GM23338 (cell line): ENCODE measurements at places on chromosomes 1 and 21. TPM values are rescaled to one million over a fixed set of nuclear protein-coding genes. Genes with fewer than 3 reads are reported as not detected.

DNA sequence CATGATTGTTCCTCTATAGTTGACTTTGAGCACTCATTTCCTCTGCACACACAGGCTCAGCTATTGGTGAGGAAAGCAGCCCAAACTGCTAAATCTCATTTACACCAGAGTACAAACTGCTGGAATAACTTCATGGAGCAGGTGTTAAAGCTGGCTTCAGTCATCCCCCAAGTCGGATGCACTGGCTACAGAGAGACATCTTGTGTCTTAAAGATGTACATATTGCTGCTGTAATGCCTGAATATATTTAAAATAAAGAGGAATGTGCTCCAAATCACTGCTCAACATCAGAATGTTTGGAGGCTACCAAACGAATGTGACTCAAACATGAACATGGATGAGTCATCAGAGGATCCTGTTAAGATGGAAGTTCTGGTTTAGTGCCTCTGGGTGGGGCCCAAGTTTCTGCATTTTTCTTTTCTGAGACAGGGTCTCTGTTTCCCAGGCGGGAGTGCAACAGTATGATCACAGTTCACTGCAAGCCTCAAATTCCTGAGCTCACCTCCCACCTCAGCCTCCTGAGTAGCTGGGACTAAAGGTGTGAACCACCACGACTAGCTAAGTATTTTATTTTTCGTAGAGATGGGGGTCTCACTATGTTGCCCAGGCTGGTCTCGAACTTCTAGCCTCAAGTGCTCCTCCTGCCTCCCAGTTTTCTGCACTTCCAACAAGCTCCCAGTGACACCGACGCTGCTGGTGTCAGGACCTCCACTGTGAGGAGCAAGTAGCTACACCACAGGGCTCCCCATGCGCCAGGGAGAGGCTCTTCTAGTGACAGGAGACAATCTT is 79.0 kb upstream of the KRTAP19-8 start:
- DNase-seq, result no peak

GRCh38 chr1:197919346-197920066 is 2.3 kb downstream of the LHX9 start:
- DNase-seq, result no peak

GRCh38 chr1:218377143-218377660 is 32.1 kb downstream of the TGFB2 start:
- DNase-seq, result no peak

GRCh38 chr1:35350872-35351271 is 82.4 kb downstream of the ZMYM4 start:
- DNase-seq, result no peak

DNA sequence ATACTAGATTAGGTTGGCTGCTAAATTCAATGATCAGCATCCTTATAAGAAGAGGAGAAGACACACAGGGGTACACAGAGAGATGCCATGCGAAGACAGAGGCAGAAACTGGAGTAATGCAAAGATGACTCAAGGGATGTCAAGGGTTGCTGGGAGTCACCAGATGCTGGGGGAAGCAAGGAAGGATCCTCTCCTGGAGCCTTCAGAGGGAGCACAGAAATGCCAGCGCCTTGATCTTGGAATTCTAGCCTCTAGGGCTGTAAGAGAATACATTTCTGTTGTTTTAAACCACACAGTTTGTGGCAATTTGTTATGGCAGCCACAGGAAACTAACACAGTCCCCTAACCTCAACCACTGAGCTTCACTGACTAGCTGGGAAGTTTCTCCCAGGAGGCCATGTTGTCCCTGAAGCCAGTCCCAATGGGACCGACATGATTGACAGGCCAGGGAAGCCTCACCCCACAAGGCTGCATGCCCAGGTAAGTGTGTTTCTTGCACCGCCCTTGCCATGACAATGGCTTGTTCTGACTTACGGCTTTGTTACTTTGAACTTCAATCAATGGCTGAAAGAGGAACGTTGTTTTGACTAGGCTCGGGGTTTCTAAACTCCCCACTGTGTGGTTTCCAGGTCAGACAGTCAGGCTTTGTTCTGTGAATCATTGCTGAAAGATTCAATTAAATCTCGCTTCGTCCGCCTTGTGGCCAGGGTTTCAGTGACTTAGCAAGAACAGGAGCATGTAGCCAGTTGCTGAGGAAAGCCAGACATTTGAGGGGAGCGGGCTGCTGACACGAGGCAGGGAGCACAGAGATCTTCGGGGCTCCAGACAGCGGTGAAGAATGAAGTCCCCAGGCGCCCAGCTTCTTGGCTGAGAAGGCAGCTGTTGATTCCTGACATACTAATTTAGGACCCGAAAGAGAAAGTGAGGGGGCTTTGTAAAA is 62.3 kb downstream of the RUNX1 start:
- DNase-seq, result peak; percentile 43

DNA sequence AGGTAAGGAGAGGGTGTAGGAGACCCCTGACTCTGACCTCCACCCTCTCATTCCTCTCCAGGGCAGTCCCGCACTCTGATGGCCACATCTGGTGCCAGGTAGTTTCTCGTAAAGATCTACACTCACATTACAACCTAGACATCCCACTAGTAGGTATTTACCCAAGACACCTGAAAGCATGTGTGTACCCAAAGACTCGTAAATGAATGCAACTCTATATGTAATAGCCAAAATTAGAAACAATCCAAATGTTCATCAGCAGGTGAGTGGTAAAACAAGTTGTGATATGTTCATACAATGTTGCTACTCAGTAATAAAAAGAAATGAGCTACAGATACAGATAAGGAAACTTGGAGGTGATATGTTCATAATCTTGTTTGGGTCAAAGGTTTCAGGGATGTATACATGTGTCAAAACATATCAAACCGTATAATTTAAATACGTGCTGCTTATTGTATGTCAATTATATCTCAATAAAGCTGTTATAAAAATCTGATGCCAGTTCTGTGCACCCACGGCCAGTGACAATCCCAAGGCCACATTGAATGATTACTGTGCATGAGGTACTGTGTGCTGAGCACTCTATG is 37.8 kb upstream of the SLC2A1 start:
- DNase-seq, result no peak

DNA sequence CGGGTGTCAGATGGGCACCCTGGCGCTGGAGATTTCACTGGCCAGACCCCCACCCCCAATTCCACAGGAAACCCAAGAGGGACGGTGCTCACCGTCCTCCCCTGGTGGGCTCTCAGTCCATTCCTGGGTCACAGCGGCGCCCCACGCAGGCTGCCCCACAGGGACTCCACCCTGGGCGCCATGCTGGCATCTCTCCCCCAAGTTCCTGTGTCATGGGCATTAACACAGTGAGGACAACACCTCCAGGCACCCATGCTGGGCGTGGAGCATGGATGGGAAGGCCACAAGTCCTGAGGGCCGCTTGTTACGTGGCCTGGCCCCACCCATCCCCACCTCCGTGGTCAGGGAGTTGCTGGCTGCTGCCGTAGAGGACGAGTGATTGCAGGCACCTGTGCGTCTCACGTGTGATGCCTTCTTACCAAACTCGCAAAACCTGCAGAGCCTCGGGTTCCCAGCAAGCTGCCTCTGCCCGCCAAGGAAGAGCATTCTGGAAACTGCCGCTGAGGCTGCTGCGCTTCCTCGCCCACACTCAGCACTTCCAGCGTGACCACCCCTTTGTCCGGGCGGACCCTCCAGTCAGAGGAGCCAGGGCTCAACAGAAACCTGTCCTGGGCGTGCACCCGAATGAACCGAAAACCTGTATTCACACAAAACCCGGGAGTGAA is 60.3 kb downstream of the SLX9 start:
- DNase-seq, result no peak

- DNase-seq, result no peak
Observed at GRCh38 chr1:20149601-20150325, 10.6 kb downstream of the PLA2G2F start.

GRCh38 chr1:113763661-113764060 is 4.4 kb upstream of the PHTF1 start:
- DNase-seq, result no peak

Gene IRF6
- 9.3 and 11.7 TPM in 2 replicates for total RNA-seq

DNA sequence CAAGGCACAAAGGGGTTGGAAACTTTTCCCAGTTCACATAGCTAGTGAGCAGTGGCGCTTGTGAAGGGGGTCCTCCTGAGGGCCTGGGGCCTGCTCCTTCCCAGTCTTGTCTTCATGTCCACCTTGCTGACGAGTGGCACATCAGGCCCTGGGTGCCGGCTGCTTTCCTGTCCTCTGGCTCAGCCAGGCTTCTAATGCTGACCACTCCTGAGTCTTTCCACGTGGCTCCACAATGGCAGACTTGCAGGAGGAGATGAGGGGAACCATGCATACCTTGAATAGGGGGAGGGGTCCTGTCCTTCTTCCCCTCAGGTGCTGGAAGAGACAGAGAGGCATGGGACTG is 38.7 kb downstream of the MAPKAPK2 start:
- peak; percentile 37 for DNase-seq

Gene AMIGO1
- 2.3 and 3.8 TPM in 2 replicates for total RNA-seq

GRCh38 chr1:158324395-158324794 is 6.9 kb downstream of the CD1B start:
- no peak for DNase-seq

DNA sequence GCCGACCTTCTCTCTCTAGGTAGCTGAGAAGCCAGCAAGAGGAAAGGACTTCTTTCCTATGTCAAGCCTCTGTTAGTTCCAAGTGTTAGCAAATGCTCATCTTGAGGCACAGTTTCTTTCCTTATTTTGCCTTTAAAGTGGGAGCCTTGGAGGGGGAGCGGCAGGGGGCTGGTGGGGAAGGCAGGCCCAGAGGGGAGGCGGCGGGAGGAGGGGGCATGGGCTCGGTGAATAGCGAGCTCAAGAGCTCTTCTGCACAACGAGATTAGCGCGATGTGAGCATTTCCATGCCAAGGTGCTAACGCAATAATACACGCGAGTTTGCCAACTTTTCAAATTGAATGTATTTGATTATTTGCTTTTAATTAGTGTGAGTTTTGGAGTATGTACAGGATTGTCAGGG is 372.6 kb downstream of the RPS6KC1 start:
- DNase-seq, result no peak

- DNase-seq, result no peak
Observed at GRCh38 chr21:42187976-42188653, 30.8 kb upstream of the ABCG1 start.

DNA sequence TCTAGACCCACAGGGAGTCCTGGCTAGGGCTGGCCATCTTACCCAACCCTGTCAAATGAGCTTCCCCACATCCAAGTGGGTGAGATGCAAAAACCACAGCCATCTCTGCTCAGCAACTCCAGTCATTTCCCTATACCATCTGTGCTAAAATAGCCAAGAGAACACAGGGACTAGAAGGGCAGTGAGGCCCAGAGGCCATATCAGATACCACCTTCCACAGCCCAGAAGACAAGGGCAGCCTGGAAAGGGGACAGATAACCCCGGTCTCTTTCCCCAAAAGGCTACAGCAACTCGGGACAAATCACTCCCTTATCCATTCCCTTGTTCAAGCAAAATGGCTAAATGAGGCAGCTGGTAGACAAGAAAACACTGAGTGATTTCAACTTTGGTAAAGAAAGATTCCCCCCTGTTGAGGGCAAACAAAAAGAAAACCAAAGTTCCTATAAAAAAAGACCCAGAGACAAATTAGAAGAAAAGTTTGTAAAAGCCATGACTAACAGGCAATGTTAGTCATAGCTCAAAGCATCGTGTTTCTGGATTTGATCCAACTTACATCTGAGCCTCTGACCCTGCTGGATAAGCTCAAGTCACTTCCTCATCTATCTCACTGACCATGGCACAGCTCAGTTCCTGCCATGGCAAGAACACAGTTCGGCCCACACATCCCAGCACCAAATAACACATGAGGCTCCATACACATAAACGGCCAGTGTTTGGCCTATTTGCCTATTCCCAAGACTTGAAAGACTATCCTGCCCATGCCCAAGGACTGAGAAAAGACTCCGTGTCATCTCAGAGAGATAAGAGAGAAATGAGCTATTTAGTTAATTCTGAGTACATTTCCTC is 3.1 kb downstream of the LAMB3 start:
- DNase-seq, result no peak

Gene FCN3
- 0.49 TPM in 1 of 2 replicates, not detected in the other for total RNA-seq

DNA sequence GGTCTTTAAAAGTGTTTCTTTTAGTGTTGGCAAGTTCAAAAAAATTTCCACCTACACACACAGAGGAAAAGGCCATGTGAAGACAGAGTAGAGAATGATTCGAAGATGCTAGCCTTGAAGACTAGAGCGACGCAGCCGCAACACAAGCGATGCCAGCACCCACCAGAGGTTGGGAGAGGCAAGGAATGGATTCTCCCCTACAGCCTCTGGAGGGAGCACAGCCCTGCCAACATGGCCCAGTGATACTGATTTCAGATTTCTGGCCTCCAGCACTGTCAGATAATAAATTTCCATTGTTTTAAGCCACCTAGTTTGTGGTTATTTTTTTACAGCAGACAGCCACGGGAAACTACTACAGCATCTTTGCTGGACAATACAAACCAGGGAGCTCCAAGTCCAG is 6.9 kb upstream of the ADAR start:
- DNase-seq, result peak; percentile 61

GRCh38 chr1:38009088-38009840 is 3.3 kb upstream of the UTP11 start:
- peak; percentile 46 for DNase-seq

DNA sequence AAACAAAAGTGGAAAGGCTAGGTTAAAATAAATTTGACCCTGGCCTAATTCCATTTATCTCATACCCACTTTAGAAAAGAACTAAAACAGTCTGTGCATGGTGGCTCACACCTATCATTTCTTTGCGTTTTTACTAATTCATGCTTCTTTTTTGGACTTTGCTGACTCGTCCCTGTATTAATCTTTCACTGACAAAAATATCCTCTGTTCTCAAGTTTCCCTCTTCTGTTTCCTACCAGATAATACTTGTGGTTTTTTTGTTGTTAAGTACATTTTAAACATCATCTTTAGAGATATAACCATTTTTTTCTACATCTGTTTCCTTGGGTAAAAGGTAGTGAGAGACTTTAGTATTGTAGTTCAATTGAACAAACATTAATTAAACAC is 11.5 kb downstream of the CNST start:
- no peak for DNase-seq

DNA sequence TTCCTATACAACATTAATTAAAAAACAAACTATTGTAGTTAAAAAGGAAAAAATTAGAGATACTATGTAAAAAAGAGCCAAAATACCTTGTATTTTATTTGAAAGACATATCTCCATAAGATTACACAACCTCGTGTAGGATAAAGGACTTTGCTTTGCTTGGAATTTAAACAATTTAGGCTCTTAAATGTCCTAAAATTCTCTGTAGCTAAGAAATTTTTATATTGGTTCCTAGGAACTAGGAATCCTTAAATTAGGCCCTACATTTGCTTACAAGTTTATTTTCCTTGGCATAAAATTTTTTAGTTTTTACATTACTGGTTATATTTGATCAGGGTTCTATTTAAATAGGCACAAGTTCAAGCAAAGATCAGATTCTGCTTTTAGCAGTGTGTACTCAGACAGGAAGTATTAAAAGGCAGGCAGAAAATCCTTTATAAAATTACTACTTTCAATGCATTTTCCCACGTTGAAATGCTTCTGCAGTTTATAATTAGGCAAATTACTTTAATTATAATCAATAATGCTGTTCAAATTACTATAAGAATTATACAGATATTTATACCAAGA is 3.4 kb upstream of the ANGPTL3 start:
- peak; percentile 43 for DNase-seq

Gene KRTAP11-1
- total RNA-seq, result not detected in 2 replicates

- DNase-seq, result no peak
Observed at GRCh38 chr1:104906141-104906540, 1156.4 kb downstream of the AMY1C start.

- DNase-seq, result no peak
Observed at GRCh38 chr1:110082477-110082876, 12.0 kb upstream of the ALX3 start.
